ENCODE measurements at places on chromosomes 5 and 9.

DNA sequence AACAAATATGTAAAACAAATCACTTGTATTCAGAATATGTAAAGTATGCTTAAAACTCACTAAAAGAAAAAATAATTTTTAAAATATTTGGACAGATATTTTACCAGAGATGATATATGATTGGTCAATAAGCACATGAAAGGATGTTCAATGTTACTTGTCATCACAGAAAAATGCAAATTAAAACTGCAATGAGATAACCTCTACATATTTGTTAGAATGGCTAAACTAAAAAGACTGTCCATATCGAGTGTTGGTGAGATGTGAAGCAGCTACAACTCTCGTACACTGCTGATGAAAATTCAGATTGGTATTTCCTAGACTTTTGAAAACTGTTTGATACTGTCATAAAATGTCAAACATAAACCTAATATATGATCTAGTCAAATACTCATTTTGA, 685.1 kb downstream of the DTWD2 start:
- no peak for DNase-seq

- no peak for DNase-seq
These were observed 231.8 kb downstream of the PIK3R1 start for GRCh38 chr5:68447136-68447929.

DNA sequence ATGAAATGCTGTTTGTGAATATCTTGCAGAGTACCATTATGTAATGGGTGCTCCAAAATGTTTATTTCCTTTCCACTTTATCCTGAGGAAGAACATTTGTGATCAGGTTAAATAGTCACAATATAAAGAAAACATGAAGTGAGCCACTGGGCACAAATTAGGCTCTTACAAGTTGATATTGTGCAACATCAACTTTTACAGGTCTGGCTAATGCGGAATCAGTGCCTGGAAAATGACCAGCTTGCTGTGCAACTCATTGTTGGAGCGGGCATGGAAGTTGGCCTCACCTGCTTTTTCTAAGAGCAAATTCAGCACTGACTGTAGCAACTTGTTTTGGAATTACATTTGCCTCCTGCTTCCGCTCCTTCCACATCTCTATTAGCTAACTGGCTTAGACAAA, 216.9 kb upstream of the PLPPR1 start:
- DNase-seq: no peak

DNA sequence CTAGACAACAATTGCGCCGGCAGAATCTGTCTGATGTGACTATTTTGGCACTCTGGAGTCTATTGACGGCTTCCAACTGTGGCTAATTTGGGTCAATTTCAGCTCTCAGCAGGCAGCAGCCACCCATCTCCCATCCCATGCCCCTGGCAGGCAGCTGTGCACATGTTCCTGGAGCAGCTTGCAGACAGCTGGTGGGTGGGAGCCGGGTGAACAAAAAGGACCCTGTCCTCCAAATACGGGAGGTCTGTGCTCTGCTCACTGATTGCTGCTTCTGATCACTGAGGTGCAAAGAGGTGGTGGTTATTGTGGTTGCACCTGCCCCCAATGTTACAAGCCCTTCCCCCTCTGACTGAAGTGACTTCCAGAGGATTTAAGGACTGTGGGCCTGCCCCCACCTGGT, 45.0 kb upstream of the N4BP3 start:
- DNase-seq: no peak

DNA sequence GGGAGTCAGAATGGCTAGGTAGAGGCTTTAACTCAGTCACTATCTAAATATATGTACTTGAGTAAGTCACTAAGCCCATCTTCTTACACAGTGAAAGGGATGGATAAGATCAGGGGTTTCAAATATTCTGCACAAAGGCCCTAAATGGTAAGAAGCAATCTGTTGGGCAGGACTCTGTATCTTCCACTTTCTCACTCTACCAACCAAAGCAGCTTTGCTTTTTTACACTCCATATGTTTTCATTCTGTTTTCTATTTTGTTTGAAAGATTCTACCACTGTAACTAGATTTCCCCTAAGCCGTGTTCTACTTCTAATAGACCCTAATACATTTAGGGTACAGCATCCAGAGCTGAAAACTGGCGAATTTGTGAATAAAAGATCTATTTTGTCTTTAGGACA, 477.5 kb upstream of the NMUR2 start:
- DNase-seq: no peak

- no peak for DNase-seq
These were observed 57.3 kb upstream of the TAF11L2 start for GRCh38 chr5:17440766-17441165.

DNA sequence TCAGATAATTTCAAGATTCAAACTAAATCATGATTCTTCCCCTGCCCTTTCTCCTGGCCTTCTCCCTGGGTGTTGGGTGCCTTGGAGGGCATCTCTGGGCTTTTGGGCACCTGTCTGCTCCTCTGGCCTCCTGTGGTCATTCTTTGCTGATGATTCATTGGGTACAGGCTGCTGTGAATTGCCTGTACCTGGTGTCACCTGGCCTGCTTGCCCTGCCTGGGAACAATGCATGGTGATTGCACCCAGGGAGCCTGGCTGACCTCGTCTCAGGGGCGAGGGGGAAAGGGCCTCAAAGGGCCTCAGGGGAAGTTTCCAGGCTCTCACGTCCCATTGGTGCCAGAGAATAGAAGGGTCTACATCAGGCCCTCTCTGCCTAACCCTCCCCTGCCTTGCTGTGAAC, 20.1 kb upstream of the CKMT2 start:
- no peak for DNase-seq

DNA sequence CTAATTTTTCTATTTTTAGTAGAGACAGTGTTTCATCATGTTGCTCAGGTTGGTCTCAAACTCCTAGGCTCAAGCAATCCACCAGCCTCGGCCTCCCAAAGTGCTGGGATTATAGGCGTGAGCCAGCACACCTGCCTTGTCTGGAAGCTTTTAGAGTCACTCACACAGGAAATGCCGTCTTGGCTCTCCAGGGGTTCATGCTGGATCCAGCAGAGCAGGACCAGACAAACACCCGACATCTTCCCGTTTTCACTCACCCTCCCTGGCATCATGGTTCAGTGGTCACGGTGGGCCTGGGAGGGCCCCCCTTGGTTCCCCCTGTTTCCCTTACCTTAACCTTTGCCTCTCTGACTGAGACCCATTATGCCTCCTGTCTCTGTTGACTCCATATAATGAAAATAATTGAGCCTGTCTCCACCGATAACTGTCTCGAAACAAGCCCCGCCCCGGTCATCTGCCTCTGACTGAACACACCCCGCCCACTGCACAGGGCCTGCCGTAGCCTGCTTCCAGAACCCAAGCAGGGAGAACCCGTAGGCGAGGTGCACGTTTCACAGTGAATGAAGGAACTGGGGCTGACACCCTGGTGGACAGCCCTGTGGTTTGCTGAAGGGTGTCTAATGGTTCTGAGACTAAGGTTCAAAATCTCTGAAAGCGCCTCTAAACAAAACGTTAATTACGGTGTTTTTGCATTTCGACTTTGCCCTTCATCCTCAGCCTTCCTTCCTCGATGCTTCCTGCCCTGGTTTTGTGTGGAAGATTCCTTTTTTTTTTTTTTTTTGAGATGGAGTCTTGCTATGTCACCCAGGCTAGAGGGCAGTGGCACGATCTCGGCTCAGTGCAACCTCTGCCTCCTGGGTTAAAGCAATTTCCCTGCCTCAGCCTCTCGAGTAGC, 39.7 kb upstream of the SPRY4 start:
- no peak for DNase-seq

- no peak for DNase-seq
These were observed 394.8 kb downstream of the CSNK1G3 start for GRCh38 chr5:123906698-123907295.

Measured in H54 (cell line).